MG63 (cell line): ENCODE measurements at places on chromosomes 1 and 21.

DNA sequence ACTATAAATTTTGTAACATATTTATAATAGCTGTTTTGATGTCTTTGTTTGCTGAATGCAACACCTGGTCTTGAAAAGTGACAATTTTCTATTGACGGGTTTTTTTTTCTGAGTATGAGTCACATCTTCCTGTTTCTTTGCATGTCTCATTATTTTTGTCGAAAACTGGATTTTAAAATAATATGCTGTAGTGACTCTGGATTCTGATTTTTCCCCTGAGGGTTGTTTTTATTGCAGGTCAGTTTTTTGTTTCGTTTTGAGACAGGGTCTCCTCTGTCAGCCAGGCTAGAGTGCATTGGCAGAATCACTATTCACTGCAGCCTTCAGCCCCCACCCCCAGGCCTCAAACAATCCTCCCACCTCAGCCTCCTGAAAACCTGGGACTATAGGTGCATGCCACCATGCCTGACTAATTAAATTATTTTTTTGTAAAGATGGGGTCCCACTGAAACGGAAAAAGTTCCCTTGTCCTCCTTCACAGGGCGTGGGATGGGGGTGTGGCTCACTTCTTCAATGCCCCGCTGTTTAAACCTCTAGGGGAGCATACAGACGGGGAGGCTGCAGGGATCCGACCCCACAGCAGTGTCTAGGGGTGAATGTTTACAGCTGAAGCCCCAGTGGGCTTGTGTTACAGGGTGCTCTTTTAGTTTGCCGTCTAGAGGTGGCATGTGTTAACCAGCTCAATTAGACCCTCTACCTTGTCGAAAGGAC is 11.3 kb upstream of the PPIE start:
- no peak for DNase-seq

GRCh38 chr21:26553898-26554297 is 19.2 kb downstream of the CYYR1 start:
- no peak for DNase-seq

DNA sequence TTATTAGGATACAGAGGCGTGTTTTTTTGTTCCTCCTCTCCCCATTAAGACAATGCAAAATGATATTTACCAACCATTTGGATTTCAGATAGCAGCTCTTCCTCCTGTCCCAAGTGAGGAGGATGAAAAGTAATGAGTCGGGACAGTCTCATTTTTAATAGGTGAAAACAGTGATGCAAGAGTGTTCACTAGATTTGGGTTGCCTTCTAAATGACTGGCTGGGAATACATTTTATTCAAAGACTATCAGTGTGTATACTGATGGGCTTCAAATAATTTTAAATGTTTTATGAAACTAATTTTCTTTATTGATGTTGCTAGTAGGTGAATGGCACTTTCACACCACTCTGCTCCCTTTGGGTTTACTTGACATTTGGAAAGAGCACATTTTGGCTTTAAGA is 2.1 kb downstream of the RCOR3 start:
- no peak for DNase-seq

DNA sequence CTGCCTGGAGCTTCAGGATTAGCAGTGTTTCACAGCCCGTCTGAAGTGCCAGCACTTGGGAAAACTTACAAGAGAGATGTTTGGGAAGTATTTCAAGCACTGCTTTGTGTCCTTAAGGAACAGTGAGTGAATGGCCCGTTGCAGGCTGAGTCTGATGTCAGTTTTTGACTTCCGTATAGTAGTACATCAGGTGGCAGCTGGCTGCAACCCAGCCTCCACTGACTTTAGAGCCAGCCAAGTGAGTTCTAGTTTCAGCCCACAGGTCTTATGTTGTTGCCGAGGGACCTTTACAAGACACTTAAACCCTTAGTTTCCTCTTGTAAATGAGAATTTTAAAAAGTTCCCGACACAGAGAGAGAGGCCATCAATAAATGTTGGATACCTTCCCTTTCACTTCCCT is 35.0 kb downstream of the UCK2 start:
- no peak for DNase-seq

DNA sequence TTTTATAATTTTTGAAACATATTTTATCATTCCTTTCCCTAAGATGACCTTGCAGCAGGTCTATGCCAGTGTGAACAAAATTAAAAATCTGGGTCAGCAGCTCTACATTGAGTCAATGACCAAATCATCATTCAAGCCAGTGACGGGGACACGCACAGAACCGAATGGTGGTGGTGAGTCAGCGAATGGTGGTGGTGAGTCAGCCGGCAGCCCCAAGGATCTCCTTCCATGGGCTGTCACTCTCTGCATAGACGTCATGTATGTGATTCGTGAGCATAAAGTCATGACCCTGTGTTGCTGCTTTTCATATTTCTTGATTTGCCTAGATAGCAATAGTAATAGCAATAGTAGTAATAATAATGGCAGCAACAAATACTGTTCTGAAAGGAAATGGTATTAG is 26.3 kb downstream of the PER3 start:
- DNase-seq: peak; percentile 48

DNA sequence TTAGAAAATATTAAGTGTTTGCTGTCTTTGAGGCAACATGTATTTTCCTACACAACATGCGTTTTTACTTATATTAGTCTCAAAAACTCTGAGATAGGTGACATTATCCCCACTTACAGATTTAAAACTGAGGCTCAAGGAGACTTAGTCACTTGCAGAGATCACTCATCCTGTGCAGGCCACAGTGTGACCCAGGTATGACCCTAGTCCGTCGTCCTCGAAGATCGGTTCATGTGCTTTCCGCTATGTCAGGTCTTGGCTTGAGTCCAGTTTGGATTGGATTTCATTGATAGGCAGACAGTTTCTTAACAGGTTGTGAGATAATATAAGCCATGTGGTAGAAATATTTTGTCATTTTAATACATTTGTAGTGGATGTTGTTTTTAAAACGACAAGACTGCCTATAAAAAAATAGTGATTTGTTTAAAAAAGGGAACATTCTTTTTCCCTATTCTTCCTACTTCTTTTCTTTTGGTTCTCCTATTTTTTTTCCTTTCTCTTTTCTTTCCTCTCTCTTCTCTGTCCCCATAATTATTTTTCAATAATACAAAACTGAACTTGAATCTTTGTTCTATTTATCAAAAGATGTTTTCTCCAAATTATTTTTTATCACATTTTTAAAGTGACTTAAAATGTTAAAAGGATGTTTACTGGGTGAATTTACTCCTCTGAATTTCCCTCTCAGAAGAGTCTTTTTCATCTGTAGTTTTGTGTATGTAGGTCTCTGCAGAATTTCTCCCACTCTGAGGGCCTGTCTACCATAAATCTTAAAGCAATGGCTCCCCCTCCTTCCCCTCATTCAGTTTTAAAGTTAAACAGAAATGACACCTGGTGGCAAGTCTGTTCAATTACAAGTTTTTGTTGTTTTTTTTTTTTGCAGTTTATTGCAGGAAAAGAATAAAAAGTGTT is 81.8 kb downstream of the PHTF1 start:
- no peak for DNase-seq

DNA sequence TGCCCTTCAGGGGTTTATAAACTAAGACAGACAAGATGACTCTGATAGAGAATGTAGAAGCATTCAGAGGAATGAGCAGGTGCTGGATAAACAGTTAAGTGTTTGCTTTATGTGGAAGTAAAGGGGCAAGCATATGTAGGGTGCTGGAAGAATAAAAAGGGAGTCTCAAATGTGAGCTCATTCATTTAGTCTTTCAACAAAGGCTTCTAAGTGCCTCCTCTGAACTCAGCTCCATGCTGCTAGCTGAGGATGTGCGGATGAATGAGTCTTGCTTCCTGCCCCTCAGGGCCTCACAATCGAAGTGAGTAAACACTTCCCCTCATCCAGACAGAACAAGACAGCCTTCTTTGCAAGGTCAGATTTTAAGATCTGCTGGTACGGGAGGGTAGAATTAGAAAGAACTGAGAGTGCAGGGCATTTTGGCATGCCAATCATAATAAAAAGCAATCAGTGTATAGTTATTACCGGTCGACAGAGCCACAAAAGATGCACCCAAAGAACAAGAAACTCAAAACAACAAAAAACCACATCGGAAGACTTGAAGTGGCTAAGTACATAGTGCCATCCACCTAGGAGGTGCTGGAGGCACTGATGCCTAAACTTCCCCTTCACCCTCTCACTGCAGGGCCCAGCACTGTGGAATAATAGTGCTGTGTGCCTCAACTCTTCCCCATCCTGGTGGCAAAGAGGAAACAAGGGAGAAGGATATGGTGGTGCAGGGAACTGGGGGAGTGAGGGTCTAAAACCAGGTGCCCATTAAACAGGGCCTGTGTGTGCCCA is 69.8 kb downstream of the TNR start:
- DNase-seq: peak; percentile 7

- no peak for DNase-seq
Measured at GRCh38 chr1:213049232-213049631, 1.8 kb upstream of the RPS6KC1 start.

DNA sequence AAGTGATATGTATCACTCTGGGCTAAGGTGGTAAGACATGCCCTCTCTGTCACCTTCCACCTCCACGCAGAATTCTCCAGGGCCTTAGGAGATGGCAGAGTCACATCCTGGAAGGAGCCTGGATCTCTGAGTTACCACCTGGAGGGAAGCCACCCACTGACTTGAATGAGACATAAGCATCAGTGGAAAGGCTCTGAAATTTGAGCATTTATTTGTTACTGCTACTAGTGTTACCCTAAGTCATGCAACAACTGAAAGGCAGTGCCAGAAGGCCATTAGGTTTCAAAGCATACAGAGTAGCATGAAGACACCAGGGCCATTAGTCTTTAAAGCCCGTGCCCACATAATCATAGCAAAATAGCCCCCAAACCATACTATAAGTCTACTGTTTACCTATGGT is 230.3 kb upstream of the IRF2BP2 start:
- no peak for DNase-seq

- DNase-seq: no peak
Measured at GRCh38 chr1:54816951-54817350, 15.8 kb upstream of the TTC22 start.

GRCh38 chr1:78490861-78491450 is at the start of gene PTGFR:
Gene PTGFR (plus strand): TSS chr1:78490974. CDS start chr1:78492744, 1,770 bp downstream.
- DNase-seq: peak; percentile 85

- DNase-seq: no peak
Measured at GRCh38 chr1:4601941-4602340, 52.5 kb upstream of the AJAP1 start.

DNA sequence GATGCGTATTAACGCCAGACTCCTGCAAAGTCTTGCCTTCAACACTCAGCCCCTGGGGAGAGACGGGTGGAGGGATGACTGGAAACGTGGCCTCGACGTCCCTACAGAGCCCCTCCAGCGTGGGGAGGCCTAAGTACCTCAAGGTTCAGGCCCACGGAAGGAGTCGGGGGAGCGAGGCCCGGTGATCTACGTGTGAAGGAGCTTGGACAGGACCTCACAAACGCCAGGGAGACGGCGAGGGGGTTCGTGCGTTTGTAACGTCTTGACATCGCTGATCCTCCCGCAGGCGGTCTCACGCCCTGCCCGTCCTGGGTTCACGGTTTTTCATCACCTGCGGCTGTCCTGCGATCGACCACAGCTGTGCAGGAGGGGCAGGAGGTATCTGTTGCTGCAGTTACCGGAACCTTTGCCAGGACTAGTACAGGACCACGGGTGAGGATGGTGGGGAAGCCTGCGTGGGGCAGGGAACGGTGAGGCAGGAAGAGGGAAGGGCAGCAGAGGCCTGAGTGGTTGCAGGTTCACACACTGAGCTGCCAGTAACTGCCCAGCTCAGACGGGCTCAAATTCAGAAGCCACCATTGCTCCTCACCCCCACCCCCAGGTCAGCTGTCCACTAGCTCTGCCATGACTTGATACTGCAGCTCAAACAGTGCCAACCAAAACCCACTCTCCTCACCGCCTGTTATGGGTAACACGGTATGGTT is 889 bp upstream of the CCNL2 start:
- DNase-seq: no peak

- no peak for DNase-seq
Measured at GRCh38 chr1:154351363-154352068, 26.2 kb downstream of the ATP8B2 start.

DNA sequence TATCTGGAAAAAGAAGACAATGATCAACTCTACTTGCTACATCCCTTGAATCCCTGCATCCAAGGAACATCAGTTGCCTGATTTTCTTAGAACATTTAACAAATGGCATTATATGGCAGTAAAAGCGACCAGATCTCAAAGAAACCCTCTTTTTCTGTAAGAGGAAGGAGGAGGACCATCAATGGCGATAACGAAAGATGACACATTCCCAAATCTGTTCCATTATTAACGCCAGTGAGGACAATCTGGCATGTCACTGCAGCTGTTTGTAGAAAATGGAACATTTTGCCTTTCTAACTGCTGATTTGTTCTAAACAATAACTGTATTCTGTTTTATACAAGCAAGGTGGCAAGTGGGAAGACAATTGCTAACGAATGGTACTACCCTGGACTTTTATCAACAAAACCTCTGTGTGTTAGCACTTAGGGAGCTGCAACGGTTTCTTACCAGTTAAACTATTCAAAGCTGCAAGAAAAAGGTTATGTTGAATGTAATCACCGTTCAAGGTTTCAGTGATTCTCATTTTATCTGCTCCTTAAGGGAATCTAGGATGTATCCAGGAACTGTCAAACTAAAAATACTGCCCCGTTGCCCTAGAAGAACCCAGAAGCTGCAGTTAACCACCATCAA is 251.9 kb downstream of the SDCCAG8 start:
- no peak for DNase-seq

GRCh38 chr1:53419034-53419433 is 40.2 kb upstream of the DMRTB1 start:
- no peak for DNase-seq

GRCh38 chr1:56336982-56337381 is 242.4 kb downstream of the PLPP3 start:
- peak; percentile 24 for DNase-seq

- no peak for DNase-seq
Measured at GRCh38 chr1:44038876-44039657, 7.8 kb upstream of the SLC6A9 start.

DNA sequence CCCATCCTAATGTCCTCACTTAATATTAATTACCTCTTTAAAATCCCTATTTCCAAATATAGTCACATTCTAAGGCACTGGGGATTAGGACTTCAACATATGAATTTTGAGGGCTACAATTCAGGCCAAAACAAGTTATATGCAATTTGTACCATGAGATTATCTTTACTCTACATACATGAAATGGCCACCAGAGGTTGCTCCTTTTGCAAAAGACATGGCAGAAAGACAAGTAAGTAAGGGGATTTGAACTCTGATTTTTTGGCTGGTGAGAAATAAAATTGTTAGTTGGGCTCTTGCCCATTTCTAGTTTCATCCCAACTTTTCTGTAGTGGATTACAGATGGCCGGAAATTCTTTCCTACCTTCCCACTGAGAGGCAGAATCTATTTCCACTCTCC is 4.8 kb upstream of the ALG6 start:
- no peak for DNase-seq

GRCh38 chr1:153470707-153471106 is 10.3 kb upstream of the S100A7 start:
- DNase-seq: no peak

- no peak for DNase-seq
Measured at GRCh38 chr1:58904299-58905125, 120.7 kb upstream of the JUN start.
